ENCODE measurements at places on chromosomes 13 and 19.

GRCh38 chr13:98880677-98881076 is 97.2 kb downstream of the DOCK9 start:
- no peak overlapping the region for H3K27ac ChIP-seq
- H3K4me3 ChIP-seq: no peak overlapping the region
- peaks cover 10% of the 10 kb centered on the region for H3K4me1 ChIP-seq
- no peaks in the 10 kb centered on the region for H3K27me3 ChIP-seq
- DNase-seq: no peak

DNA sequence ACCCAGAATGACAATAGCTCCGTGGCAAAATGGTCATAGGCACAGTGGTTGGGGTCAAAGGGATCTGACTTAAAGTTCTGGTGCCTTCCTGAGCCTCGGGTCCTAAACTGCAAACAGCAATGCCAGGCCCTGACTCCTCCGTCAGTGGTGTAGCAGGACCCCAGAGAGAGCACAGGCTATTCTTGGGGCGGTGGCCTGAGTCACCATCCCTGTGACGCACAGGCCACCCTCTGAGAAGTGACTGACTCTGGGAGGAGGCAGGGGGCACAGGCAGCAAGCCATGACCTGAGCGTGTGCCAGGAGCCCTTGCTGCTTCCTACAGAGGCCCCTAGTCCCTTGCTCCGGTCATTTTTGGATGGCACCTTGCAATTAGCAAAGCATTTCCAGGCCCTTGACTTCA is 18.7 kb downstream of the PLVAP start:
- peak overlapping the region; percentile 38 for H3K27ac ChIP-seq
- no peaks in the 10 kb centered on the region for H3K36me3 ChIP-seq
- peaks cover 9% of the 10 kb centered on the region for H3K4me1 ChIP-seq
- H3K4me3 ChIP-seq: no peak overlapping the region
- H3K27me3 ChIP-seq: no peaks in the 10 kb centered on the region
- DNase-seq: no peak

GRCh38 chr19:33458171-33458633 is 63.4 kb downstream of the PEPD start:
- no peak overlapping the region for H3K4me3 ChIP-seq
- H3K27ac ChIP-seq: no peak overlapping the region
- H3K36me3 ChIP-seq: peaks cover 3% of the 10 kb centered on the region
- DNase-seq: no peak
- H3K27me3 ChIP-seq: no peaks in the 10 kb centered on the region

DNA sequence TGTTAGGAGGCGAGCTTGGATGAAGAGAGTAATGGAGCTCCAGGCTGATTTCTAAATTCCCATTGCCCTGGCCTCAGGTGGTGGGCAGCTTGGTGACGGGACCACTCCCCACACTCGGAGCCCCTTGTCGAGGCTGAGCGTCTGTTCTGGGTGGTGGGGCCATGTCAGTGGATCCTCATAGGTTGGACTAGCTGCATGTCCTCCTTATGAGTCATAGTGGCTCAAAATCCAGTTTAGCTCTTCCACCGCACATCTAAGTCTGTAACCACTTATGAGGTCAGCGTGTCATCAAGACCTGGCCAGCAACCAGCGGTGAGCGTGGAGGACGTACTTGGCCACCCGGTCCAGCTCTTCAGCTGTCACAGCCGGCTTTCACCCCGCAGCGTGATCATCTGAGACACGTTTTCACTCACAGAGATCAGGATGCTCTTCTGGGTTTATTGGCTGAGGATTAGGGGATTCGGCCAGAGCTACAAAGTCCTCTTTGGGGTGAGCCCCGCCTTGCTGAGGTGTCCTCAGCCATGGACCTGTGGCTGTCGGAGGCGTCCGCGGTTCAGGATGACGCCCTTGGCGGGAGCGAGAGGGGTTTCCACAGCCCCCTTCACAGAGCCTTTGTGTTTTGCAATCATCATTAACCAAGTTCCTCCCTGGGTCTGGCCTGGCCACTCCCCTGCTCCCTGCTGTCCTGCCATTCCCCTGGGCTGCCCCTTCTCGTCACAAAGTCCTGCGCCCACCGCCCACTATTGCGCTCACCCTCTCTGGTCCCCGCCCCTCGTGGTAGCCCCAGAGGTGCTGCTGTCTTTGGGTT is 41.9 kb downstream of the ADPRHL1 start:
- H3K36me3 ChIP-seq: peaks cover 8% of the 10 kb centered on the region
- peak overlapping the region; percentile 90 for H3K27ac ChIP-seq
- no peaks in the 10 kb centered on the region for H3K27me3 ChIP-seq
- H3K4me1 ChIP-seq: peaks cover 27% of the 10 kb centered on the region
- peak; percentile 71 for DNase-seq
- peak overlapping the region; percentile 60 for H3K4me3 ChIP-seq

GRCh38 chr19:6035026-6035425 is 57.1 kb upstream of the RANBP3 start:
- no peak overlapping the region for H3K4me3 ChIP-seq
- H3K4me1 ChIP-seq: no peaks in the 10 kb centered on the region
- no peak for DNase-seq
- peaks cover 5% of the 10 kb centered on the region for H3K36me3 ChIP-seq

DNA sequence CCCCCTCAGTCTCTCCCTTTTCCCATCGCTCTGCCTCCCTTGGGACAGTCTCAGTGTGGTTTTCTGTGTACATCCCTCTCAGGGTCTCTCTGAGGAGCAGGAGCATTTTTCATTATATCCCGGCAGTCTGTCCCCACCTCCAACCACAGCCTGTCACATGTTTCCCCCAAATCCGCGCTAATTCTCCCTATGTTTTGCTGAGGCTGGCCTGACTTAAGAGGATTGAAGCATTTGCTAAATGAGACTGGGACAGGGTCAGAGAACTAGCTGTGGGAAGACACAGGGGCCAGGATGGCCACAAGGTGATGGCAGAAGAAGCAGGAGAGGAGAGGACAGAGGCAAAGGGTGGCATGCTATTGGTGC is 5.5 kb downstream of the TPRX1 start:
- H3K36me3 ChIP-seq: no peaks in the 10 kb centered on the region
- no peak overlapping the region for H3K4me3 ChIP-seq
- no peak overlapping the region for H3K27ac ChIP-seq
- H3K27me3 ChIP-seq: no peaks in the 10 kb centered on the region
- no peak for DNase-seq

- no peaks in the 10 kb centered on the region for H3K27me3 ChIP-seq
- peak overlapping the region; percentile 93 for H3K4me3 ChIP-seq
- no peaks in the 10 kb centered on the region for H3K36me3 ChIP-seq
Measured at GRCh38 chr19:12995596-12996405, 526 bp downstream of the NFIX start.

DNA sequence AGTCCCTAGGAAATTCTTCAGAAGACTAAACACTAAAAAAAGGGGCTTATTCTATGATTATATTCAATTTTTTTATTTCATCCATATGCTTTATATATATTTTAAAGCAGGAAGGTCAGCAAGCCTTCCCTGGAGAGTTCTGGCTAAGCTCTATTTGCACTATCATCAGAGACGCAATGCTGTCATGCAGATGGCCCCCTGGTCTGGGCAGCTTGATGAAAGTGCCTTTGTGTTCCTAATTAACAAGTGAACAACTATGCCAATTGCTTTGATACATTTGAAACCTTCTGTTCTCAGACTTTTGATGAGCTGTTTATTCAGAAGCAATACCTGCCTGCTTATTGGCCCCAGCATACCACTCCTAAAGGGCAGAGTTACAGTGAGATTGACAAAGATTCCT is 1344.6 kb downstream of the OLFM4 start:
- H3K4me3 ChIP-seq: no peak overlapping the region
- no peaks in the 10 kb centered on the region for H3K36me3 ChIP-seq
- no peak for DNase-seq
- no peaks in the 10 kb centered on the region for H3K27me3 ChIP-seq
- no peak overlapping the region for H3K27ac ChIP-seq

GRCh38 chr13:41833201-41833600 is 127.7 kb downstream of the VWA8 start:
- no peaks in the 10 kb centered on the region for H3K36me3 ChIP-seq
- no peaks in the 10 kb centered on the region for H3K27me3 ChIP-seq
- H3K27ac ChIP-seq: no peak overlapping the region
- peaks cover 16% of the 10 kb centered on the region for H3K4me1 ChIP-seq
- no peak for DNase-seq
- no peak overlapping the region for H3K4me3 ChIP-seq

- H3K27ac ChIP-seq: no peak overlapping the region
- H3K4me3 ChIP-seq: no peak overlapping the region
- peaks cover 5% of the 10 kb centered on the region for H3K27me3 ChIP-seq
- no peak for DNase-seq
- H3K4me1 ChIP-seq: no peaks in the 10 kb centered on the region
Measured at GRCh38 chr19:2302319-2303210, 5.4 kb downstream of the LINGO3 start.

DNA sequence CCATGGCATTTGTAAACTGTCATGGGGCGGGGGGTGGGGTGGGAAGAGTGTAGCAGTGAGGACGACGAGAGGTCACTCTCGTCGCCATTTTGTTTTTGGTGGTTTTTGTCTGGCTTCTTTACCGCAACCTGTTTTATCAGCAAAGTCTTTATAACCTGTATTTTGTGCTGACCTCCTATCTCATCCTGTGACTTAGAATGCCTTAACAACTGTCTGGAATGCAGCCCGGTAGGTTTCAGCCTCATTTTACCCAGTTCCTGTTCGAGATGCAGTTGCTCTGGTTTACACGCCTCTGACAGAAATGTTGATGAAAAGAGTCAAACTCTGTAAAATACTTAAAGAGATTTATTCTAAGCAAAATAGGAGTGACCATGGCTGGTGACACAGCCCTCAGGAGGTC is 852.0 kb downstream of the DACH1 start:
- no peak overlapping the region for H3K4me3 ChIP-seq
- no peak overlapping the region for H3K27ac ChIP-seq
- DNase-seq: no peak
- no peaks in the 10 kb centered on the region for H3K36me3 ChIP-seq

DNA sequence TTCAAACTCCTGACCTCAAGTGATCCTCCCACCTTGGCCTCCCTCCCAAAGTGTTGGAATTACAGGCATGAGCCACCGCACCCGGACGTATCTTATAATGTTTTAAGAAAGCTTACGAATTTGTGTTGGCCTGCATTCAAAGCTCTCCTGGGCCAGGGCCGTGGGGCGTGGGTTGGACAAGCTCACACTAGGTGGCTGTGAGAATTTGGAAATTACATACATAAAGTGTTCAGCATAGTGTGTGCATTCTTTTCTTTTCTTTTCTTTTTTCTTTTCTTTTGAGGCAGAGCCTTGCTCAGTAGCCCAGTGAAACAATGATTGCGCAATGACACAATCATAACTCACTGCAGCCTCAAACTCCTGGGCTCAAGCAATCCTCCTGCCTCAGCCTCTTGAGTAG is 2.6 kb downstream of the ZSWIM4 start:
- DNase-seq: peak; percentile 58
- H3K27me3 ChIP-seq: no peaks in the 10 kb centered on the region
- no peaks in the 10 kb centered on the region for H3K36me3 ChIP-seq
- H3K4me1 ChIP-seq: peaks cover 16% of the 10 kb centered on the region

DNA sequence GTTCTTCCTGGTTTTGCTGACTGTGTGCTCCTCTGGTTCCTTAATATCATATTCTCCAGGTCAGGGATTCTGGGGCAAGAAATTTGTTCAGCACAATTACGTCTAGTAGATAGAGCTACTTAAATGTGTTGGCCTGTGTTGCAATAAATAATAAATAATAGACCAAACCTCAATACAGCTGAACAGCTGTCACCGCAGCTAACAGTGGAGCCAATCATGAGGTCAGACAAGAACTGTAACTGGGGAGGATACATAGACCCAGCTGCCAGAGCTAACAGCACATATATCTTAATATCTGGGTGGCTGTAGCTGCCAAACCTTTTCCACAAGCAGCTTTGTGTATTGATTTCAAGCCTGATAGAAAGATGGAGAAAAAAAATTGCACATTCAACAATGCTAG is 1596.3 kb upstream of the PCDH20 start:
- no peaks in the 10 kb centered on the region for H3K36me3 ChIP-seq
- H3K27me3 ChIP-seq: no peaks in the 10 kb centered on the region
- no peak overlapping the region for H3K27ac ChIP-seq
- H3K4me3 ChIP-seq: no peak overlapping the region

GRCh38 chr19:49113762-49114629 is at the start of gene LIN7B:
TSS of gene LIN7B (plus strand) at chr19:49114370. CDS start at chr19:49114405, 35 bp downstream.
- H3K4me1 ChIP-seq: peaks cover 42% of the 10 kb centered on the region
- no peaks in the 10 kb centered on the region for H3K36me3 ChIP-seq
- DNase-seq: no peak

DNA sequence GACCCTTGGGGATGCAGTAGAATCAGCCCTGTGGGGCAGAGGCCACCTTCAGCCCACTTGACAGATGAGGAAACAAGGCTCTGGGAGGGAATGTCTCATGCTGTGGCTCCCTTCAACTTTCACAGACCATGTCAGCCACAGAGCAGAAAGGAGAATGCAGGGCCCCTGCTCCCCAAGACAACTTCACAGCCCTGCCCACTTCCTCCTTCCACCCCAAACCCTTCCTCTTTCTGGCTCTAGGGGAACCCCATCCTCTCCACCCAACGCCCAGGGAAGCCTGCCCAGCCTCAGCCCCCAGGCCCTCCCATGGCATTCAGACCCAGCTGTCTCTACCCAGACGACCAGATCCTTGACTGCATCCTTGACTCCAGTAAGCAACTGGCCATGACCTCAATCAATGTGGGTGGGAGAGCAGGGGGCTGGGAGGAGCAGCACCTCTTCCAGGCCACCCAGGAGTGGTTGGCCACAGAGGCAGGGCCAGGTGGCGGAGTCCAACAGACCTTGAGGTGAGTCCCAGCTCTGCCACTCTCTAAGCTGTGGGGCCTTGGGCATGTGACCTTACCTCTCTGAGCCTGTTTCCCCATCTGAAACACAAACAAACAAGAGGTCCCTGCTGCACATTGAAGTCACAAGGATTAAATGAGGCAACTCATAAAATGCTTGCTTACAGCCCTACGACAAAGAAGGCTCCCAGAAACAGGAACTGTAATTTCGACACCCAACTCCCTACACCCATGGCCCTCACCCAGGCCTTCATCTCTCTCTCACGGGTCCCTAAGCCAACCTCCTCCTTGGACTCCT is 15.8 kb downstream of the DEDD2 start:
- no peak for DNase-seq
- no peaks in the 10 kb centered on the region for H3K27me3 ChIP-seq

- peaks cover 8% of the 10 kb centered on the region for H3K4me1 ChIP-seq
- H3K36me3 ChIP-seq: no peaks in the 10 kb centered on the region
- no peak overlapping the region for H3K27ac ChIP-seq
- no peaks in the 10 kb centered on the region for H3K27me3 ChIP-seq
- no peak overlapping the region for H3K4me3 ChIP-seq
- DNase-seq: no peak
Measured at GRCh38 chr13:40207001-40207478, 459.4 kb downstream of the FOXO1 start.

GRCh38 chr13:112510002-112510780 is 77.8 kb downstream of the TUBGCP3 start:
- peaks cover 15% of the 10 kb centered on the region for H3K36me3 ChIP-seq
- DNase-seq: no peak
- H3K27ac ChIP-seq: no peak overlapping the region
- H3K4me3 ChIP-seq: no peak overlapping the region
- H3K4me1 ChIP-seq: no peaks in the 10 kb centered on the region

- no peaks in the 10 kb centered on the region for H3K4me1 ChIP-seq
- H3K4me3 ChIP-seq: no peak overlapping the region
- H3K36me3 ChIP-seq: peaks cover 49% of the 10 kb centered on the region
- no peak overlapping the region for H3K27ac ChIP-seq
- no peak for DNase-seq
Measured at GRCh38 chr19:876780-877314, 16.1 kb downstream of the MED16 start.

- no peaks in the 10 kb centered on the region for H3K27me3 ChIP-seq
- H3K27ac ChIP-seq: no peak overlapping the region
Measured at GRCh38 chr13:27489456-27489855, 39.1 kb upstream of the MTIF3 start.

GRCh38 chr19:30017172-30017571 is 75.1 kb downstream of the URI1 start:
- no peaks in the 10 kb centered on the region for H3K27me3 ChIP-seq
- H3K4me1 ChIP-seq: no peaks in the 10 kb centered on the region
- peaks cover 4% of the 10 kb centered on the region for H3K36me3 ChIP-seq
